ENCODE measurements at places on chromosomes 1 and 21. TPM values are rescaled to one million over a fixed set of nuclear protein-coding genes. Genes with fewer than 3 reads are reported as not detected.
A peak's percentile ranks its signal among the peaks of the same experiment; 100 is the strongest.

GRCh38 chr1:69920426-69920825, 285.0 kb downstream of the LRRC40 start:
- no peak for DNase-seq
- no peaks in the 10 kb centered on the region for H3K27me3 ChIP-seq
- no peak overlapping the region for H3K27ac ChIP-seq
- H3K4me1 ChIP-seq = peaks cover 3% of the 10 kb centered on the region
- H3K4me3 ChIP-seq = no peak overlapping the region

GRCh38 chr1:245585252-245585959, 430.6 kb downstream of the KIF26B start:
- no peaks in the 10 kb centered on the region for H3K36me3 ChIP-seq
- H3K4me3 ChIP-seq = peak overlapping the region; percentile 25
- H3K27ac ChIP-seq = peak overlapping the region; percentile 99

The PGBD5 gene
- polyA plus RNA-seq = 0.39 TPM

DNA sequence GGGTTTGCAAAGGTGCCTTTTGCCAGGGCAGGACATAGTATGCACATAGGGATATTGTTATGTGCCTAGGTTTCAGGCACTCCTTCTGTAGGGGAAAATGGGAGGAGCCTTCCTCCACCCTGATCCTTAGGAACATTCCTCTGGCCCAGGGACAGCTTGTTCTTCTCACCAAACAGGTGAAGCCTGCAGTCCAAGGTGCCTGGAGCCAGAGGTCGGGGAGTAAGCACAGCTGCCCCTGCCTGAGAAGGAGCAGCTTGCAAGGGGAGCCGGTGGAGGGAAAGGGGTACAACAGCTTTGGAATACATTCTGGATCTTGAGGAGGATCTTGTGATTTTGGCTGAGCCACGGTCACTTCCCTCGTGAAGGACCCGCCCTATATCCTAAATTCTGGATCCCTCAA, 82.4 kb upstream of the CD1D start:
- no peak for DNase-seq
- no peak overlapping the region for H3K27ac ChIP-seq
- peaks cover 45% of the 10 kb centered on the region for H3K36me3 ChIP-seq

The AZIN2 gene
- polyA plus RNA-seq = 17.8 TPM
